Activated CD4-positive, alpha-beta T cell treated with anti-CD3 and anti-CD28 coated beads for 24 hours (primary cell): ENCODE measurements at places on chromosomes 2 and 18.

DNA sequence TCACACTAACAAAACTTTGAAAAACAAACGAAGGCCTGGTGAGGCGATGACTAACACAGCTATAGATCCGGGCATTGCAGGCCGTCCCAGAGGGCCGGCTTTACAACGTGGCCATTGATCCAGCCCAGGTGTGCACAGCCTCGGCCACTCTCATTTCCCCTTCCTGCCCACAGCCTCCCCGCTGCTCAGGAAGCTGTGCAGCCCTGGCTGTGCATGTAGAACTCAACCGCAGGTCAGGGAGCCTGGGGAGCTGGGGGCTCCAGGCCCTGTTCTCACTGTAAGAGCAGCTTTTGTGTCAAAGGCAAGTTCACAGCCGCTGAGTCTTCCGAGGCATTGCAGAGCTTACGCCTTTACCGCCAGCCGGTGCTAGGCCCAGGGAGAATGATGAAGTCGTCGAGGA, 87.2 kb downstream of the LONRF2 start:
- DNase-seq = no peak

DNA sequence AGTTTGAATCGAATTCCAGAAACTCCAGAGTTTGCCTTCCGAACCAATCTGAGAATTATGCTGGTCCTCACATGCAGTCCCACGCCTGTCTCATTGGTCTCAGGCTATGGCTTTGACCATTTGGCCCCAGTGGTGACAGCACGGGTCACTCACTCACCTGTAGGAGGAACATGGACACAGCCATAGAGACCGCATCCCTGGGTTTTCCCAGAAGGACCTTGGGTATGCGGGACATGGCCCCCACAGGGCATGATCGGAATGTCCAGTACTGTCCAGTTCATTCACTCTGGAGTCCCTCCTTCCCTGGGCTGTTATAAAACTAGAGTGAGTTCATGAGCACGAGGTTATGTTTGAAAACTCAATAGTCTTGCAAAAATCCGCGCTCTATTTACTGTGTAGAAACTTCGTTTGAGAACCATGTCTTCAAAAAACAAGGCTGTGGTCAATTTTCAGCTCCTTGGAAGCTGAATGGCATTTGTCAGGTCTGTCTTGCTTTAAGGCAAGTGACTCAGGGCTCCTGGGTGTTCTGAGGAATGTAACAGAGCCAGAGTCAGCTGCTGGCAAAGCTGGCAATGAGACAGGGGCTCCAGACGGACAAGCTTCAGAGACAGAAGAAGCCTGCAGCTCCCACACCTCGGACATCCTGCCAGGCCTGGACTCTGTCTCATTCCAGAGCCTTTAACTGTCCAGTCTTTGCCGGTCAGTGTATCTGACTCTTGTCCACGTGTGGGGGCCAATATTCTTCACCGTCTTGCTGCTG, 86.7 kb upstream of the TMEM18 start:
- DNase-seq = no peak

- DNase-seq = no peak
Measured at GRCh38 chr2:7048762-7049294, 131.6 kb downstream of the RNF144A start.

DNA sequence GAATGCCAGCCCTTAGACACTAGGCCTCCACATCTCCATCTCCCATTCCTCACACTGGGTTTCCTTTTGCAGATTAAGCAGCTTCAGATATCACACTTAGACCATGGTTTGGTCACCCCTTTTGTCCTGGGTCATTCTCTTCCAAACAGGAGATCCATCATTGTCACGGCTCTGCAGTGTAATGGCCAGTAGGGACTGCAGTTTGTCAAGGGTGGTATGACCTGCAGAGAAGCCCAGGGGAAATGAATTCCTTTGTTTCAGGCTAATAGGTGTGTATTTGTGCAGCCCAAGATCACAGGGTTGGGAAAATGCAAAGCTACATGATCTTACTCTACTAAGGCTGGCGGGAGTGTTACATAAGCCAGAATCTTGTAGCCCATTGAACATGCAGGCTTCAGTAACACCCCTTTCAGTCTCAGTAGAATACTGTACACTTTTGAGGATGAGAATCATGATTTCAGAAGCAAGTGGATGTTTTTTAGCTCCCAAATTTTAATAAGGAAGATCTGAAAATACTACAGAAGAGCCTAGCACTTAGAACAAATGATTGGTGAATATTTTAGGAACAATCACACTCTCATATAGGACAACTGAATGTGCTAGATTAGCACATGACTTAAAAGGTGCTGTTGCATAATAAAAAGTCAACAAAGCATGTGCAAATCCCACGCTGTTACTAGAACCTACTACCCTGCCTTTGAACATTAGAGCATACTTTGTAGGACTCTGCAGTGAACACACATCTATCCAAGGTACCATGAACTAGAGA, 24.0 kb upstream of the LPIN1 start:
- no peak for DNase-seq

DNA sequence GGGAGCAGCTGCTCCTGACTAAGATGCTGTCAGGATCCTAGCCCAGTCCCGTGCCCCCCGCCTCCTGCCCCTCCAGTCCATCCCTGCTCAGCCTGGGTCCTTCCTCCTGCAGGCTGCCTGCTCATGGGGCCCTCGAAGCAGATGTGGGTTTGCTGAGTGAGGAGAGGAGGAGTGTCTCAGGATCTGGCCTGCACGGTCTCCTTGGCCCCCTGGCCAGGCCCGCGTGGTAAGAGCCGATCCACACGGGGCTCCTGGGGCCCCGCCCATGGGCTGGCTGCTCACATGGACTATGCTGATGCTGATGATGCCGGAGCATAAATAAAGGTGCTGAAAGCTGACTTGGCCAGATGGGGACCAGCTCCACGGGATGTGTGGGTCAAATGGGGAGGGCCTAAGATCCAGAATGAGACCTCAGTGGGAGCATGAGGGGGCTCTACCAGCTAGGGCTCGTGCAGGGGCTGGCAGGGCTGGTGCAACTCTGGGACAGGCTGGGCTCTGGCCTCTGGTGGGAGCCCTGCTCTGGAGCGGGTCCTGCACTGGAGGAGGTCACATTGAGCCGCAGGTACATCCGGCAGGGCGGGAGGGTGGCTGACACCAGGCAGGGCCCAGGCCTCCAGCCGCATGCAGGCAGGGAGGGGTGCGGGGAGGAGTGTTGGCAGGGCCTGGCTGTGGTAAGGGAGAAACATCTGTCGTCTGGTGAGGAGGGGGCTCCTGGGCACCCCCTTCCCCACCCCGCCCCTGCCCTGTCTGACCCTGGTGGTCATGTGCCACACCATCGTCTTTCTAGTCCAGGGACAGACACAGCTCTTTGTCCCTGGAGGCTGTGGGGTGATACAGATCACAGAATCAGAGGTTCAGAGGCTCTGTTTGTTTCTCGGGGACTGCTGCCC, 275.3 kb upstream of the HDAC4 start:
- DNase-seq = no peak

- no peak for DNase-seq
Measured at GRCh38 chr2:238445409-238446190, 18.9 kb downstream of the ASB1 start.

- no peak for DNase-seq
Measured at GRCh38 chr2:186862869-186863709, 14.1 kb upstream of the ZSWIM2 start.

DNA sequence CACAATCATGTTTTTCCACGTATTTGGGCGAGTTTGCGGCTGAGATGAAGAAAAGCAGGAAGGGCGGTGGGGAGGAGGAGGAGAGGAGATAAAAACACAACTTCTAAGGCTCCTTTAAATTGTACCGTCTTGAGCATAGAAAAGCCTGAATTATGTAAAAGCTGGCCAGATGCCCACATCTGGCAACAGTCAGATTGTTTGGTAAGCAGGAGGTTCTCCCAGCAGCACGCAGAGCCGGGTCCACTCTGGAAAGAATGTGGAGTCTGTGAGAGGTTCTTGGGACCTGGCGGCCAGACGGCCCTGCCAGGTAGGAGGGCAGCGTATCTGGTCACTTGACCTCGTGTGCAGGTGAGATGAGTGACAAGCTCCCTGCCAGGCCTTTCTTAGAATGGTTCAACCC, 215.3 kb upstream of the APCDD1 start:
- no peak for DNase-seq

GRCh38 chr2:241490825-241491506, 17.4 kb downstream of the STK25 start:
- no peak for DNase-seq

DNA sequence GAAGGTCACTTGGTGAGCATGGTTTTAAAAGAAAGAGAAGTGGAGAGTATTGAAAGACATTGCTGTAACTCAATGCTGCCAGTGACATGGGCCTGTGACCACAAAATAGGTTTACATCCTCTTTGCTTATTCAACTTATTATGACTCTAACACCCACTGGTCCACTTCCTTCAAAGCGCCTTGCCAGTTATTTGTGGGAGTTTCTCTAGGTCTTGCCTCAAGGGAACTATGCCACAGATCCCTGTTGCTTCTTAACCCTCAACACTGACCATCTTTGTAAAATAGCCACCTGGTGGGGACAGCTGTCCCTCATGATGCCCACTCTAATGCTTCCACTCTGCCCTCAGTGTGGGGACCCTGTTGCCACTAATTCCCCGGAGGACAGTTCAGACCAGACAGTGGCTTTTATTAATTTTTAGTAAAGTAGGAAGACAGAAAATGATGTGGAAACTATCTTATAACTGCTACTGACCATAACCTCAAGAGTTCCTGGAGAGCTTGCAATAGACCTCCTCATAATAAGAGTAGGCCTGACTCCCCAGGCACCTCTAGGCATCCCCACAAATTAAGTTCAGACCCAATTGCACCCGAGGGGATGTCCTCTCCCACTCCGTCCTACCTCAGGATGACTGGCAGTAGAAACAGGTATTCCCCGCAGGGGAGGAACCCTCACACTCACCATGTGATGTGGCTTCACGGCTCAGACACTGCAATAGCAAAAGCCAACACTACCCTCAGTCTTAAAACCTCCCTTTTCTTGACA, 31.3 kb upstream of the SLC25A52 start:
- no peak for DNase-seq

GRCh38 chr2:85445316-85446295, 27.1 kb downstream of the SH2D6 start:
- no peak for DNase-seq

- DNase-seq = no peak
Measured at GRCh38 chr18:59459369-59460071, 100.5 kb upstream of the LMAN1 start.

DNA sequence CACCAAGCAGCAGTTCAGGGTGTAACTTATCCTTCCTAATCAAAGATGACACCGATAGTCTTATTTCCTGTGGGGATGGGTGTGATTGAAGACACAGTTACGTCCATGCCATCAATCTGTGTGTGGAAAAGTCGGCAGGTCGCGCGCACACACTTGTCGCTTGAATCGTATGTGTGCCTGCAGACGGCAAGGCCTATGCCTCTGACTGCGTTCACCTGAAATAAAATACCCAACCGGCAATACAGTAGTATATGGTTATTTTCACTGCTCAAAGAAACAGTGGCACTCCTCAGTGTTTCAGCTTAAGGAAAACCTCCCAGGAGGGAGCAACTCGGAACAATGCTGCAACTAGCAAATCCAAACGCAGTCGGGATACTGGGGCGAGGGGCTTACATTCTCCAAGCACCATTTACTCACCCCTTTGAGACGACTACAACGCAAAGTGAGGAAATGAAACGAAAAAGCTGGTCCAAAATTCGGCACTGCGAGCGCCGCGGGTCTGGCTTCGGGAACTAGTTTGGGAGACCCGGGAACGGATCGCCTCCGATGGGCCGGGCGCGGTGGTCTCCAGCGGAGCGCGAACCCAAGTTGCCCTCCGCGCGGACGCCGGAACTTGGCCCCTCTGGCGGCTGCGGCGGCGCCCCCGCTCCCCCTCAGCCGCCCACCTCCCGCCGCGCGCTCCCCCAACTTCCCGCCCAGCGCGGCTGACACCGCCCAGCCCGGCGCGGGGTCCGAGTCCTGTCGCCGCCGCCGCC, 675 bp downstream of the PRKD3 start:
- no peak for DNase-seq

GRCh38 chr2:156319811-156320485, 12.6 kb downstream of the NR4A2 start:
- no peak for DNase-seq

- no peak for DNase-seq
Measured at GRCh38 chr2:144459937-144460336, 60.0 kb downstream of the ZEB2 start.

DNA sequence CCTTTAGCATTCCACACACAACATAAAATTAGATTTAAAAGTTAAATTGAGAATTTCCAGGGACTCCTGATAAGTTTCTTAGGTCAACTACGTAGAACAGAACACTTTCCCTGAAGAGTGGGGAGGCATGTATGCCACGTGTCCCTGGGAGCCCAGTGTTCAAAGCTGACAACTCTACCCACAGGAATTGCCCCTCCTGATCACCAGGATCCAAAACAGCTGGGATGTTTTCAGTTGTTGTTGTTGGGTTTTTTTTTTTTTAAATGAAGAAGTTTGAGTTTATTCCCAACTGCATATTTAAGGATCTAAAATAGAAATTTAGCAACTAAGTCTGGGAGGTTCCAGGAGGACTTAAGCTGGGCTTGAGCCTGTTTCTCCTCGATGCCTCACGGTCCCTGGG, 100.5 kb downstream of the TPGS2 start:
- no peak for DNase-seq

DNA sequence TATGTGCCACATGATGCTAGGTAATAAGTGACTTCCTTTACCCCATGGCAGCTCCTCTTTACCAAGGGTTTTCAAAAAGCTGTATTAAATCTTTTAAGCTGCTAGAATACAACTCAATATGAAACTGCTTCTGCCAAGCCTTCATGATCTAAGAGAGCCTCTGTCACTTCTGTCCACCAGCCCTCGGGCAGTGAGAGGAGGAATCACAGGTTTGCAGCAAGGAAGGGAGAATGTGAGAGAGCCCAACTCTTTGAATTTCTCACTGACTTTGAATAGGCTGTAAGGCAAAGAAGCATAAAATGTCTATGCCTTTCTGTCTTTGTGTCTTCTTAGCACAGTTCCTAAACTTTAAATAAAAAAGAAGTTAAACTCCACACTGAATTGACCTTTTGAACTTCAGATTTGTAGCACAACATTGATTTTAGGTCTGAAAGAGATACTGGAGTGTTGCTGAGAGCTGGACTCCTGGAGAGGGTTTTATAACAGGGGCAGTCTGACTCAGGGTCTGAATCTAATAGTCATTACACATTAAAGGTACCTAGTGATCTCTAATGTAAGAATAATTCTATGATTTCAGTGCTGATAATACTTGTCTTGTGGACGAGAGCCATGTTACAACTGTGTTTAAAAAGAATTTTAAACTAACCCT, 48.1 kb upstream of the SATB2 start:
- no peak for DNase-seq

DNA sequence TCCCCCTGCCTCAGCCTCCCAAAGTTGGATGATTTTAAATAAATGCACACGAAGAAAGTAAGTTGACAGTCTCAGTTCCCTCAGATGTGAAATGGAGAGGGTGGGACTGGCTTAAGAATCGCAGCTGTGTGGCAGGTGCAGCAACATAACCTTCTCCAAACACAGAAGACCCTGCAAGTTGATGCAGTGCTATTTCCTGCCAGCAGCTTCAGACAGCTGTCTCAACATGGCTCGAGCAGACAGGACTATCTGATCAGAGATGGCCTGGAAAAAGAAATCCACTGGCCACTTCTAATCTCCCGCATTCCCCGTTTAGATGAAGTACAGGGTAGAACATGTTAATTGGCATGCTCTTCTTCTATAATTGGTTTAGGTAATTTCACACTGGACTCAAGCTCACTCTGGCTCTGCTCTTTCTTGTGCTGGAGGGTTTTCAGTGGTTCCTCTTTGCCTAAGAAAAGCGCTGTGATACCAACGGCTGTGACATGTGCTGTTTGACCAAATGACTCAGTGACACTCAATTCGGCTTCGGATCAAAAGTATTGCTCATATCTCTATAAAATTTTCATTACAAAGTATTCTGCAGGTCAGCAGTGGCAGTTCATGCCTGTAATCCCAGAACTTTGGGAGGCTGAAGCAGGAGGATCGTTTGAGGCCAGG, 40.2 kb downstream of the MYOM1 start:
- no peak for DNase-seq

GRCh38 chr18:48655508-48655907, 116.7 kb downstream of the CTIF start:
- no peak for DNase-seq
